ENCODE measurements at places on chromosomes 3 and 15. TPM values are rescaled to one million over a fixed set of nuclear protein-coding genes. Genes with fewer than 3 reads are reported as not detected.

Gene CLDN11
- total RNA-seq: 5.4 TPM

Gene EPHA3
- 63.0 TPM for total RNA-seq

DNA sequence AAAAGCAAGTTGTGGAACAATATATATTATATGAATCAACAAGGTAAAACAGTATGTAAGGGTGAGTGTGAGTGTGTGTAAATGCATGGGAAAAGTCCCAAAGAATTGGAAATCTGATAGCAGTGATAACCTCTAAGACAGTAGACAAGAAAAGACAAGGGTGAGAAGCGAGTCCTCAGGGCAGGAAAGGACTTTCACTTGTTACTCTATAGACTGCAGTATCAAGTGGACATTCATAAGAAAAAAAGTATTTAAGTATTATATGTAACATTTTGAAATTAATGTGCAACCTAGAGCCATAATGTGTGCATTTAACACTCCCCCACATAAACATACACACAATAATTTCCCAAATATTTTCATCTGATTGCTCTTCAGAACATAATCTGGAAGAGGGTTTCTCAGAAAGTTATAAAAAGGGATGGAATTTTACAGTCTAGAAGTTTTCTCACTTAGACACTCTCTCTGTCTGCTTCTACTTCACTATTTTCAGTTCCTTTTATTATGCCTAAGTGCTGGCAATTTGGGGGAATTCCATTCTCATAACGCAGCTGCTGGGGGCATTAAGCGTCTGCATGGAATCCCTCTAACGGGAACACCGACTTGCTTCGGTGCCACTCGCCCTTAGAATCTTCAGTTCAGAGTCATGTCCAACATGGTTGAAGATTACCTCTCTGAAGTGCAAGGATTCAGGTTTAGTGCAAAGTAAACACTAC is 50.0 kb upstream of the CDIN1 start:
- no peak for DNase-seq

DNA sequence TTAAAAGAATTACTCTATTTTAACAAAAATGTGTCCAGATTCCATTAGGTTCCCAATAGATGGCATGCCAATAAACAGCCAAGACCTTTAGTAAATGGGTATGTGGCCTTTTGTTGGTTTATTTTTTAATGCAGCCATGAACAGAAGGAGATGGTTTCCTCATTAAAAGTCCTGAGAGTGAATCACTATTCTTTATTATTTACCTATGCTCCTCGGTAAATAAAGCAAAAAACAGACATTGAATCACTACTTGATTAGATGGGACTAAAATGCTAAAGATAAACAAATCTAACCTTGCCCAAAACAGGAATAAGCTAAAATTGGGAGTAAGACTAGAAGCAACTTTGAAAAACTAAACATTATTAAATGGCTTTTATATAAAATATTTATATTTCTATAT is 94.2 kb downstream of the TNIK start:
- no peak for DNase-seq

Gene ARL8B
- total RNA-seq: 61.0 TPM

GRCh38 chr3:123698813-123699212 is 114.0 kb upstream of the HACD2 start:
- no peak for DNase-seq
